ENCODE measurements at places on chromosomes 4 and X. TPM values are rescaled to one million over a fixed set of nuclear protein-coding genes. Genes with fewer than 3 reads are reported as not detected.

TBL1X gene
- 37.9 TPM for total RNA-seq

FRAS1 gene
- 2.0 TPM for total RNA-seq

- H3K4me3 ChIP-seq, result no peak overlapping the region
- no peaks in the 10 kb centered on the region for H3K27me3 ChIP-seq
- no peaks in the 10 kb centered on the region for H3K36me3 ChIP-seq
- H3K4me1 ChIP-seq, result peaks cover 7% of the 10 kb centered on the region
- no peak for DNase-seq
Measured at GRCh38 chr4:6264225-6264540, 5.5 kb upstream of the WFS1 start.

FGB gene
- total RNA-seq, result not detected

DNAAF6 gene
- not detected for total RNA-seq

DNA sequence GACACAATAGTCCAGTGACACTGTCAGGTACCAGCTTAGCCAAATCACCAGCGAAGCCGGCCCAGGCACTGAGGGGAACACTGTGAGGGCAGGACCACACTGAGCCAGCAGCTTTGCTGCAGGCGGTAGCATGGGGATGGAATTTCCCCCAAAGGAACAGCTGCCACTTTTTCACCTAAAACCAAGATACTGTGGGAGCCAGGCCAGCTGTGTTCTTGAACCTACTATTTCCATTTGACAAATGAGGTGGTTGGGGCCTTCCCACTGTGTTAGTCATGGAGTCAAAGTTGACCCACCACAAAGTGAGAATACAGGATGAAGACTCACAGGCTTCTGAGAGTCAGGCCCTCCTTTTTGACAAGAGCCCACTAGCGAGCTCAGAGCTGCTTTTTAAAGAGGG is 70.7 kb upstream of the SH3RF1 start:
- no peak for DNase-seq
- H3K4me3 ChIP-seq, result no peak overlapping the region
- no peaks in the 10 kb centered on the region for H3K27me3 ChIP-seq
- H3K36me3 ChIP-seq, result no peaks in the 10 kb centered on the region
- H3K4me1 ChIP-seq, result no peaks in the 10 kb centered on the region
- H3K27ac ChIP-seq, result no peak overlapping the region

CT45A5 gene
- not detected for total RNA-seq

DNA sequence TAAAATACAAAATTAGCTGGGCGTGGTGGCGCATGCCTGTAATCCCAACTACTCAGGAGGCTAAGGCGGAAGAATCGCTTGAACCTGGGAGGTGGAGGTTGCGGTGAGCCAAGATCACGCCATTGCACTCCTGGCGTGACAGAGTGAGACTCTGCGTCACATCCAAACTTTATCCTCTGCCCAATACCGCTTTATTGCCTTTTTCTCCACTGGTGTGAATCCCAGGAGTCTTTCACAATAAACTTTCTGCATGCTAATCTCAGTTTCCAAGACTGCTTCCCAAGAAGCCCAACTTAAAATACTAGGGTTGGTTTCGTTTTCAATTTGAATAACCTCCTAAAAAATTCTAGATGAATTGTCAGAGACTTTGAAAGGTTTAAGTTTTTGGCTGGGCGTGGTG is 27.2 kb upstream of the DHX15 start:
- no peak overlapping the region for H3K4me3 ChIP-seq
- no peak for DNase-seq
- no peaks in the 10 kb centered on the region for H3K36me3 ChIP-seq
- no peak overlapping the region for H3K27ac ChIP-seq
- H3K27me3 ChIP-seq, result no peaks in the 10 kb centered on the region

- no peaks in the 10 kb centered on the region for H3K36me3 ChIP-seq
- no peak for DNase-seq
- no peak overlapping the region for H3K4me3 ChIP-seq
- H3K27me3 ChIP-seq, result no peaks in the 10 kb centered on the region
Measured at GRCh38 chr4:127355743-127356142, 277.0 kb upstream of the INTU start.

SMIM10L2A gene
- 0.63 TPM for total RNA-seq

DNA sequence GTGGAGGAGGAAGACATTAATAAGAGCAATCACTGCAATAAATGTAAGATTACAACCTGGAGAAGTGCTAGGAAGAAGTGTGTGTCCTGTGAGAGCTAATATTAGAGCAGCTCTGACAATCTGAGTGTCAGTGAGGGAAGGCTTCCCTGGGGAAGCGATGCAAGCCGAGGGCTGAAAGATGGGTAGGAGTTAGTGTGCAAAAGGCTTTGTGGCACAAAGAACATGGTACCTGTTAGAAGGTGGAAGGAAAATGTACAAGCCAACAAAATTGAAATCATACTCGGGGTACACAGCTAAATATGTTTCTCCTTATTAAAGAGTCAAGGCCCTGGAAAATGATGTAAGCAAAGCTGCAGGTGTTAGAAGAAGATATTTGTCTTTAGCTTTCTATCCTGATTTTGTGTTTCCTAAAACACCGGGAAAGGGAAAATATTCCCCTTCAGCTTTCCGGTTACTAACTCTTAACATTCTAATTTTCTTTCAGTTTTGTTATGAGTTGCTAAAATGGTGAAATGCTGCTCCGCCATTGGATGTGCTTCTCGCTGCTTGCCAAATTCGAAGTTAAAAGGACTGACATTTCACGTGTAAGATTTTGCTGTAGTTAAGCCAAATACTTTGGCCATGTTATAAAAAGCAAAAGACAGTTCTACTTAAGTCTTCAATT is 808 bp downstream of the THAP6 start:
- DNase-seq, result no peak
- H3K27me3 ChIP-seq, result no peaks in the 10 kb centered on the region
- H3K27ac ChIP-seq, result peak overlapping the region; percentile 98
- no peaks in the 10 kb centered on the region for H3K36me3 ChIP-seq

GRCh38 chrX:101736651-101737050 is 77.0 kb upstream of the ARMCX2 start:
- H3K36me3 ChIP-seq, result no peaks in the 10 kb centered on the region
- H3K4me1 ChIP-seq, result no peaks in the 10 kb centered on the region

DNA sequence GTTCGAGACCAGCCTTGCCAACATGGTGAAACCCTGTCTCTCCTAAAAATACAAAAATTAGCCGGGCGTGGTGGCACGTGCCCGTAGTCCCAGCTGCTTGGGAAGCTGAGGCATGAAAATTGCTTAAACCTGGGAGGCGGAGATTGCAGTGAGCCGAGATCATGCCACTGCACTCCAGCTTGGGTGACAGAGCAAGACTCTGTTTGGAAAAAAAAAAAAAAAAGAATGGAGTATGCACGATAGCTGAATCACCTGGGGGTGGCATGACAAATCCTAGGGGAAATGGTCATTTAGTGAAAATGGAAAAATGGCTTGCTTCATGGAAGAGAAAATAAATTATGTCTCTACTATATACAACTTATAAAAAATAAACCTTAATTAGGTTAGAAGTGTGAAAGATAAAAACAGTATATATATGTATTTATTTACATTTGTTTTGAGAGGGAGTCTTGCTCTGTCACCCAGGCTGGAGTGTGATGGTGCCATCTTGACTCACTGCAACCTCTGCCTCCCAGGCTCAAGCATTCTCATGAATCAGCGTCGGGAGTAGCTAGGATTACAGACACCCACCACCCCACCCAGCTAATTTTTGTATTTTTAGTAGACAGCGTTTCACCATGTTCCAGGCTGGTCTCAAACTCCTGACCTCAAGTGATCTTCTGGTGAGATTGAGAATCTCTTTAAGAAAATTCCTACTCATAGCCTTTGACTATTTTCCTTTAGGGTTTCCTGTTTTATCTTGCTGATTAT is 19.3 kb upstream of the ING2 start:
- no peak overlapping the region for H3K27ac ChIP-seq
- H3K4me3 ChIP-seq, result no peak overlapping the region

GRCh38 chr4:78534286-78534955 is 17.1 kb upstream of the ANXA3 start:
- no peak for DNase-seq
- H3K4me1 ChIP-seq, result no peaks in the 10 kb centered on the region
- H3K36me3 ChIP-seq, result no peaks in the 10 kb centered on the region
- no peaks in the 10 kb centered on the region for H3K27me3 ChIP-seq
- no peak overlapping the region for H3K4me3 ChIP-seq

GRCh38 chrX:152907084-152907651 is 9.3 kb downstream of the ZNF185 start:
- H3K4me1 ChIP-seq, result no peaks in the 10 kb centered on the region
- no peak for DNase-seq
- no peak overlapping the region for H3K27ac ChIP-seq
- H3K27me3 ChIP-seq, result no peaks in the 10 kb centered on the region
- no peak overlapping the region for H3K4me3 ChIP-seq

DNA sequence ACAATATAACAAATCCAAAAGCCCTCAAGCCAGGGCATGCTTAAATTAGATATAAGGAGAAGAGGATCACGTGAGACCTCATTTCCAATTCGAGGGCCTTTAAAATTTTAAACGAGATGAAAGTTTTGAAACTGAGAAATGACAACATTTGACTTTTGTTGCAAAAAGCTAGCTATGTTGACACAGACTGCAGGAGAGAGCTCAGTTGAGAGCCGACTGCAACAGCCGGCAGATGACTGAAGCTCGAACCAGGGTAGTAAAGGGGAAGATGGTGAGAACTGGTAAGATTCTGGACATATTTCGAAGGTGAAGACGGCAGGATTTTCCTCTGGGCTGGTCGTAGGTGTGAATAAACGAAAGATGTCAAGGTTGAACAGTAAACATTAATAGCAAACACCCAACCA is 773 bp downstream of the PRMT9 start:
- peak overlapping the region; percentile 65 for H3K27ac ChIP-seq
- H3K36me3 ChIP-seq, result no peaks in the 10 kb centered on the region
- H3K4me3 ChIP-seq, result peak overlapping the region; percentile 87
- DNase-seq, result no peak

GRCh38 chr4:181046809-181047208 is 1196.4 kb upstream of the TENM3 start:
- no peaks in the 10 kb centered on the region for H3K4me1 ChIP-seq
- no peaks in the 10 kb centered on the region for H3K27me3 ChIP-seq
- no peak overlapping the region for H3K4me3 ChIP-seq
- H3K27ac ChIP-seq, result no peak overlapping the region

DNA sequence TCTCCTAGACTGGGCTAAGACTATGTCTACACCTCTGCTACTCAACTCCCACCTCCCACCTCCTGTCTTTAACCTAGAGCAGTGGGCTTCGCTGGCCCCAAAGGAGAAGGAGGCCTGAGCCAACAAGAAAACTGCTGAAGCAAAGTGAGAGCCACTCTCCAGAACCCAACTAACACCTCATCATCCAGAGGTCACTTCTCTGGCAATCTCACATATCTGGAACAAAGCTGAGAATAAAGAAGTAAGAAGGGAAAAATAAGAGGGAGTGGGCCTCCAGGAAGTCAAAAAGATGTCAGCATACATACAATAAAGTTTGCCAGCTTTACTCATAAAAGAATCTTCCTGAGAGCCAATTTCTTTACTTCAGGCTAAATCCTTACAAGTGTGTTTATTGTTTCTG is 18.6 kb upstream of the FGF16 start:
- peaks cover 5% of the 10 kb centered on the region for H3K4me1 ChIP-seq
- no peak overlapping the region for H3K27ac ChIP-seq
- no peak for DNase-seq
- no peak overlapping the region for H3K4me3 ChIP-seq
- H3K36me3 ChIP-seq, result no peaks in the 10 kb centered on the region
- H3K27me3 ChIP-seq, result no peaks in the 10 kb centered on the region

GRCh38 chrX:87710580-87710979 is 193.0 kb downstream of the KLHL4 start:
- no peaks in the 10 kb centered on the region for H3K27me3 ChIP-seq
- no peaks in the 10 kb centered on the region for H3K4me1 ChIP-seq
- no peaks in the 10 kb centered on the region for H3K36me3 ChIP-seq
- H3K4me3 ChIP-seq, result no peak overlapping the region

GRCh38 chr4:33493231-33493630 is 2751.1 kb downstream of the ARAP2 start:
- H3K27ac ChIP-seq, result no peak overlapping the region
- no peaks in the 10 kb centered on the region for H3K27me3 ChIP-seq
- no peaks in the 10 kb centered on the region for H3K36me3 ChIP-seq
- DNase-seq, result no peak

Data from thoracic aorta (tissue), 2 donors.